ENCODE measurements at places on chromosomes 1 and 21. TPM values are rescaled to one million over a fixed set of nuclear protein-coding genes. Genes with fewer than 3 reads are reported as not detected.
A peak's percentile ranks its signal among the peaks of the same experiment; 100 is the strongest.

The ARHGAP29 gene
- total RNA-seq: 35.1 TPM

The PRAMEF6 gene
- not detected for total RNA-seq

The LDLRAD1 gene
- total RNA-seq: not detected

The APCS gene
- not detected for total RNA-seq

The CRP gene
- 3.8 TPM for total RNA-seq

The KRTAP10-1 gene
- total RNA-seq: not detected

The LINGO4 gene
- not detected for total RNA-seq

The CD1C gene
- not detected for total RNA-seq

The FAM167B gene
- 26.1 TPM for total RNA-seq

The THEM5 gene
- total RNA-seq: not detected

The C1orf167 gene
- total RNA-seq: not detected

The FHAD1 gene
- total RNA-seq: not detected

The PLEKHA6 gene
- total RNA-seq: 4.9 TPM

The SPRR2G gene
- total RNA-seq: not detected

The CR1L gene
- total RNA-seq: not detected

- DNase-seq: no peak
- no peaks in the 10 kb centered on the region for H3K27me3 ChIP-seq
- no peak overlapping the region for H3K27ac ChIP-seq
- H3K4me3 ChIP-seq: no peak overlapping the region
- no peaks in the 10 kb centered on the region for H3K36me3 ChIP-seq
These were observed 6.9 kb upstream of the TRIM62 start for GRCh38 chr1:33188572-33189275.

GRCh38 chr1:92026806-92027205 lies 3.0 kb upstream of the EPHX4 start:
- no peaks in the 10 kb centered on the region for H3K4me1 ChIP-seq
- no peak overlapping the region for H3K4me3 ChIP-seq
- no peak for DNase-seq
- no peaks in the 10 kb centered on the region for H3K27me3 ChIP-seq
- no peaks in the 10 kb centered on the region for H3K36me3 ChIP-seq
- H3K27ac ChIP-seq: no peak overlapping the region

DNA sequence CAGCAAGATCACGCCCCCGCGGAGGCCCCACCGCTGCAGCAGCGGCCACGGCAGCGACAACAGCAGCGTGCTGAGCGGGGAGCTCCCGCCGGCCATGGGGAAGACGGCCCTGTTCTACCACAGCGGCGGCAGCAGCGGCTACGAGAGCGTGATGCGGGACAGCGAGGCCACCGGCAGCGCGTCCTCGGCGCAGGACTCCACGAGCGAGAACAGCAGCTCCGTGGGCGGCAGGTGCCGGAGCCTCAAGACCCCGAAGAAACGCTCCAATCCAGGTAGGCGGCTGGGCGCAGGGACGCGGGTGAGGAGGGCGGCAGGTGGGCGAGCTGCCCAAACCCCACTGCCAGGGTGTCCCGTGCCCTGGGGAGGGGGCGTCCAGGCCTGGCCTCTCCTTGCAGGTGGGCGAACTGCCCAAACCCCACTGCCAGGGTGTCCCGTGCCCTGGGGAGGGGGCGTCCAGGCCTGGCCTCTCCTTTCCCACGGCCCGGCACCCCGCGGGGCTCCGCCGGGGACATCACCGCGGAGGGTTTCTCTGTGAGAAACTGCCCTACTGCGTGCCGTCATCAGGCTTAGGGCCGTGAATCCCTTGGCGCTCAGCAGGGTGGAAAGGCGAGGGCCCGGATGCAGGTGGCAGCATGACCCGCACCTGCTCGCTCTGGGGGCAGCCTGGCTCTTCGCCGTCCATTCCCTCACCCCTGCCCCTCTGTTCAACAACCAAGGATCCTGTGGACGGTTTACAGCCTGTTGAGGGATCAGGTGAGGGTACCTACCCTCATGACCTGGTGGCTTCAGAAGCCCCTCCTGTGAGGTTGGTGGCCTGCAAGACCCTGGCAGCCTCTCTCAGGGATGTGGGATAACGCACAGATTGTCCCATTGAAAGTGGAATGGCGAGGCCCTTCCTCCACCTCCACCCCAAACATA lies 534.0 kb downstream of the KIF26B start:
- no peak for DNase-seq
- H3K36me3 ChIP-seq: no peaks in the 10 kb centered on the region
- no peak overlapping the region for H3K27ac ChIP-seq
- no peak overlapping the region for H3K4me3 ChIP-seq
- no peaks in the 10 kb centered on the region for H3K27me3 ChIP-seq

- H3K27me3 ChIP-seq: peaks cover 4% of the 10 kb centered on the region
- DNase-seq: no peak
- H3K4me1 ChIP-seq: no peaks in the 10 kb centered on the region
- H3K36me3 ChIP-seq: no peaks in the 10 kb centered on the region
- no peak overlapping the region for H3K4me3 ChIP-seq
- no peak overlapping the region for H3K27ac ChIP-seq
These were observed 28.0 kb downstream of the KIAA2013 start for GRCh38 chr1:11898086-11898785.

DNA sequence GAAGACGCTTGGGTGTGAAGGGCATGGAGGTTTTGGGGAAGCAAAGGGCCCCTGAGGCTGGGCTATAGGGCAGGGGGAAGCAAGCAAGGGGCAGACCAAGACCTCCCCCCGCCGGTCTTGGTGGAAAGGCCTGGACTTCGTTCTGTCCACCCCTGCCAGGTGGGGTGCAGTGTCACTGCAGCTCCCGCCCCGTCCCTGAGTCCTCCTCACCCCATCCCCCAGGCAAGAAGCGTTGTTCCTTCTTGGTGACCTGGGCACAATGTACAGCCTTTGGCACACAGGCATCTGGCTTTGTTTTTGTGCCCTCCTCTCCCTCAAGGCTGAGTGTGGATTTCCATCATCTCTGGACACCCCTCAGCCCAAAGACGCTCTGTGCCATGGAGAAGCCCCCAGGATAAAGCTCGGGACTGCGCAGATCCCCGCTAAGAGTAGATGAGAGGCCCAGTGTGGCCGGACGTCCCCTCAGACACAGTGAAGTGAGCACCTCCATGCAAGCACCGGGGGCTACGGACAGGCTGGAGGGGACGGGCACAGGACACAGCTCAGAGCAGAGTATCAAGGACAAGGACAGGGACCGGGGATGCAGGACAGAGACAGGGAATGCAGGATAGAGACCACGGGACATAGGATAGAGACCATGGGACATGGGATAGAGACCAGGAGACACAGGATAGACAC lies 89.4 kb upstream of the ACTRT2 start:
- no peak for DNase-seq
- H3K27ac ChIP-seq: no peak overlapping the region
- H3K4me1 ChIP-seq: peaks cover 17% of the 10 kb centered on the region
- no peaks in the 10 kb centered on the region for H3K27me3 ChIP-seq

GRCh38 chr1:160548183-160548582 lies 25.1 kb upstream of the SLAMF6 start:
- H3K4me3 ChIP-seq: no peak overlapping the region
- no peaks in the 10 kb centered on the region for H3K36me3 ChIP-seq
- H3K27me3 ChIP-seq: no peaks in the 10 kb centered on the region
- H3K27ac ChIP-seq: no peak overlapping the region
- H3K4me1 ChIP-seq: no peaks in the 10 kb centered on the region
- DNase-seq: no peak

- no peaks in the 10 kb centered on the region for H3K36me3 ChIP-seq
- H3K27ac ChIP-seq: no peak overlapping the region
- no peaks in the 10 kb centered on the region for H3K27me3 ChIP-seq
- H3K4me3 ChIP-seq: no peak overlapping the region
- DNase-seq: no peak
These were observed 579.6 kb upstream of the ZRANB2 start for GRCh38 chr1:71660411-71660810.

DNA sequence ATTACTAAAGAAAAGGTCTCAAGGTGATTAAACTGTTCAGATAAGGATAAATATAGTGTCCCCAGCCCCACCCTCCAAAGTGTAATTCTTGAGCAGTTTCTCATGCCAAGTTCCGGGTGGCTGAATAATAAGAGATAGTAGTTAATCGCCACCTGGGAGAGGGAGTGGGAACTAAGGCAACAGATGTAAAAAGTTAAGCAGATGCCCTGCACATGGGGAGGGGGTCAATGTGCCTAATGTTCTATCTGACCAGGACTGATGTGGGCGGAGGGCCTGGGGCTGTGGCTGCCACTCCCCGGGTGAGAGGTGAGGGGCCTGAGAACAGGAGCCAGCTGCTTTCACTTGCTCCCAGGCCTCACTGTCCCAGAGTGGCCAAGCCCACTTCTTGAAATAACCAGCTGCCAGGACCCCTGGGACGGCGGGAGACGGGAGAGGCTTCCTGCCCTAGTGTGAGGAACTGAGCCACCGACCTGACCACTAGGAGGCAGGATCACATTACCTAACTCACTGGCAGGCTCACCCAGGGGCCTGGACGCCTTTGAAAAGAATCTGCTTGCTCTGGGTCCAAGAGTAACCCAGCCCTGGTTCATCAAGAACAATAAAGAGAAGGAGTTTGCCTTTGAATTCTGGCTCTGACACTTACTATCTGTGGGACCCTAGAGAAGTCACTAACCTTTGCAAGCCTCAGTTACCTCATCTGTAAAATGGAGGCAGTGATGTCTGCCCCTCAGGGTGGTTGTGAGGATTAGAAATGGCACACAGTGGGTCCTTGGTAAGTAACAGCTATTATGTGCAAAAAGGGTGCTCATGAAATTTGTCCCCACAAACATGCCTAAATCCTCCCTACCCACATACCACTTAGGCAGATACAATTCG lies 179.2 kb downstream of the ATG4C start:
- H3K4me1 ChIP-seq: no peaks in the 10 kb centered on the region
- H3K27me3 ChIP-seq: no peaks in the 10 kb centered on the region
- DNase-seq: no peak
- H3K36me3 ChIP-seq: no peaks in the 10 kb centered on the region

- no peak overlapping the region for H3K27ac ChIP-seq
- peaks cover 3% of the 10 kb centered on the region for H3K4me1 ChIP-seq
- H3K27me3 ChIP-seq: no peaks in the 10 kb centered on the region
- DNase-seq: no peak
- H3K36me3 ChIP-seq: no peaks in the 10 kb centered on the region
These were observed 16.9 kb downstream of the ACTRT2 start for GRCh38 chr1:3038113-3038551.

GRCh38 chr1:205534444-205534985 lies 30.0 kb downstream of the CDK18 start:
- no peaks in the 10 kb centered on the region for H3K4me1 ChIP-seq
- peak; percentile 53 for DNase-seq
- peaks cover 14% of the 10 kb centered on the region for H3K36me3 ChIP-seq
- H3K4me3 ChIP-seq: no peak overlapping the region
- H3K27ac ChIP-seq: no peak overlapping the region

DNA sequence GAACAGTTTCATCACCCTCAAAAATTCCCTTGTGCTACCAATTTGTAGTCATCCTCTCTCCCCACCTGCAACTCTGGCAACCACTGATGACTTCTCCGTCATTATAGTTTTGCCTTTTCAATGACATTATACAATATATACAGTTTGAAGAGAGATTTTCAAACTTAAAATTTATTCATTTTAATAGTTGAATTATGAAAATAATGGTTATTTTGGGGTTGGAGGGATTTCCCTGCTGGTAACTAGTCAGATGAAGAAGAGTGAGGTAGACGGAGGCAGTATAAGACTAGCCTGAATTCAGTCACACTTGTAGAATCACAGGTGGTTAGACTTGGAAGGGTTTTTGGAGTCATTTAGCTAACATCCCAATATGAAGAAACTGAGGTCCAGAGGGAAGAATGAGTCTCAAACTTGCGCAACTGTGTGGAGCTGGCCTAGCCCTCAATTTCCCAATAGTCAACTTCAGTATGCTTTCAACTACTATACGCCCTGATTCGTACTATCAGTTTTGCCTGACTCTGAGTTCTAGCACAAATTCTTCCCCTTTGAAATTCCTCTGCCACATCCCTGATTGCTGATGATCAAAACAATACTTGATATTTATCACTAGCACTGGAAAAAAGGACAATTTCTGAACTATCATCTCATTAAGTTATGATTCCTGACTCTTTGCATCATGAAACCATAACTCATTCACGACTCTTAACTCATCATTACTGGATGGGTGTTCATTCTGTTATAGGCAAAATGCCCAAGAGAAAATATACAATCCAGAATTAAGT lies 54.2 kb downstream of the VANGL2 start:
- H3K36me3 ChIP-seq: no peaks in the 10 kb centered on the region
- H3K27ac ChIP-seq: no peak overlapping the region
- H3K4me1 ChIP-seq: no peaks in the 10 kb centered on the region
- no peak overlapping the region for H3K4me3 ChIP-seq
- H3K27me3 ChIP-seq: no peaks in the 10 kb centered on the region

GRCh38 chr1:112788561-112788960 lies 73.4 kb upstream of the PPM1J start:
- H3K27ac ChIP-seq: no peak overlapping the region
- DNase-seq: no peak

DNA sequence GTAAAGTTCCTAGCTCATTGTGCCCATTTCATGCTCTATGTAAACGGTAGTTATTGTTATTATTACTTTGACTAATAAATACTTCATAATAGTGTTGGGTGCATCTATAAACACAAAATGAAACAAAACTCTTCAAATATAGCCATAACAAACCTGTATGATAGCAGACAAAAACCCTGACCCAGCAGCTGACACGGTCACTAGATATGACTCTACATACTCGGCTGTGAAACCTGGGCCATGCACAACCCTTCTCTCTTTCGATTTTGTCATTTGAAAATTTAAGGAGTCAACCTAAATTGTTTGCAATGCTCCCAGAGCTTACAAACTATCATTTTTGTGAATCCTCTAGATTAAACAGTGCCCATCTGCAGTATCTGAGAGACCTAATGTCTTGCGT lies 8.0 kb upstream of the RGS13 start:
- no peaks in the 10 kb centered on the region for H3K27me3 ChIP-seq
- H3K36me3 ChIP-seq: no peaks in the 10 kb centered on the region

DNA sequence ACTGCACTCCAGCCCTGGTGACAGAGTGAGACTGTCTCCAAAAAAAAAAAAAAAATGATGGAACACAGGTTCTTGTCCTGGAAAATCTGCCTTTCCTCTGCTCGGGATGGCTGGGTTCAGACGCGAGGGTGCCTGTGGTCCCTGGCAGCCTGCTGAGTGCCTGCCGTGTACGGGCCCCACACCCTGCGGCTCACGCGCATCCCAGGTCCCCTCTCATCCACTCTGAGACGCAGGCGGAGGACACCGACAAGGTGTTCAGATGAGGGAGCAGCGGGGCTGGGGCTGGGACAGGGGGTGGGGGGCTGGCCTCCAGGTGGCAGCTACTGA lies 4.3 kb upstream of the ANKRD65 start:
- no peaks in the 10 kb centered on the region for H3K36me3 ChIP-seq
- no peaks in the 10 kb centered on the region for H3K27me3 ChIP-seq

GRCh38 chr1:113035086-113035485 lies 37.9 kb upstream of the LRIG2 start:
- H3K4me1 ChIP-seq: no peaks in the 10 kb centered on the region
- no peak for DNase-seq
- H3K36me3 ChIP-seq: no peaks in the 10 kb centered on the region
- H3K27me3 ChIP-seq: no peaks in the 10 kb centered on the region
- H3K4me3 ChIP-seq: no peak overlapping the region
- no peak overlapping the region for H3K27ac ChIP-seq

DNA sequence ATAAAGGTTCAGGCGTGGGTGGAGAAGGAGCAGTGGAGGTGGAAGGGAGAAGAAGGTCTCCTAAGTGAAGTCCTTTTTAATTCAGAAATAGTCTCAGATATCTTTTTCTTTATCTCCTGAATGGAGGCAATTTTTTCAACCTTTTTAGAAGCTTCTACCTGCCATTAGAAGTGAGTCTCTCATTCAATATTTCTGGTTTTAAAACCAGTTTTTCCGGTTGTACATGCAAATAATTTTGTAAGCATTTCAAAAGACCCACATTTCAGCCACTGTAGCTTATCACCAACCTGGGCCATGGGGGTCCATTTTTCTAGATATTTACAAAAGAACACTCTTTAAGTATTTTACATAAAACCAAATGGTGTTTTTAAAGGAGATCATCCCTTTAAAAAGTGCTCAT lies 1280.2 kb downstream of the NCAM2 start:
- H3K4me1 ChIP-seq: no peaks in the 10 kb centered on the region
- no peak for DNase-seq
- no peak overlapping the region for H3K27ac ChIP-seq
